ENCODE measurements at places on chromosomes 2 and 18.
A peak's percentile ranks its signal among the peaks of the same experiment; 100 is the strongest.

DNA sequence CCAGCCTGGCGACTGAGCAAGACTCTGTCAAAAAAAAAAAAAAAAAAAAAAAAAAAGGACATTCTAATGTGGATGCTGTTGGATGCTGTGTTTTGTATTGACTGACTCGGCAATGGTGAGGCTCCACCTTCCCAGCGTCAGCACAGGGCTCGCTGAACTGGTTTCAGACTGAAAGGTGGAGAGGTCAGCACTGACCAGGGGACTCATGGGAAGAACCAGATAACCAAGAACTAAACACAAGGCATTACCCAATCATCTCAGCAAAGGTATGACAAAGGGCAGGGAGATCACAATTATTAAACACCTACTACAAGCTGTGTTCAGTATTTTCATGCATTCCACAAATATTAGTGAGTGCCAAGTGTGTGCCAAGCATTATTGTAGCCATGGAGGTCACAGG, 103.2 kb downstream of the LRATD1 start:
- no peak for DNase-seq

- no peak for DNase-seq
These were observed 160.2 kb downstream of the NCK2 start for GRCh38 chr2:105904938-105905337.

DNA sequence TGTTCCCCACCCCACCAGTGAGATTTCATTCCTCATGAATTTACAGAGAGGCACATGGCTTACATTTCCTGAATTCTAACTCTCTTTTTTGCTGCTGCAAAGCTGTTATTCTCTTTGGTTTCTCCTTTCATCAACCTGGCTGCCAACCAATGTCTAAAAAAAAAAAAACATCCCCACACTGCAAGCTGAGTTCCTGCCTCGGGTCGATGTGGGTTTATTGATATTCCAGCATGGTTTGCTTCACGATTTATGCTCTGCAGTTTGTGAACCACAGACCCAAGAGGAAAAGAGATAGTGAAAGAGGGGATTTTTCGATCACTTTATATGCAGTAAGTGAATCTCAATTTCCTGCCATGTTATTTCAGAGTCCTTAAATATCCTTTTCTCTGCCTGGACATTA, 363.6 kb downstream of the LPIN1 start:
- DNase-seq: peak; percentile 7

- DNase-seq: no peak
These were observed 8.4 kb downstream of the COL6A3 start for GRCh38 chr2:237405605-237406004.

DNA sequence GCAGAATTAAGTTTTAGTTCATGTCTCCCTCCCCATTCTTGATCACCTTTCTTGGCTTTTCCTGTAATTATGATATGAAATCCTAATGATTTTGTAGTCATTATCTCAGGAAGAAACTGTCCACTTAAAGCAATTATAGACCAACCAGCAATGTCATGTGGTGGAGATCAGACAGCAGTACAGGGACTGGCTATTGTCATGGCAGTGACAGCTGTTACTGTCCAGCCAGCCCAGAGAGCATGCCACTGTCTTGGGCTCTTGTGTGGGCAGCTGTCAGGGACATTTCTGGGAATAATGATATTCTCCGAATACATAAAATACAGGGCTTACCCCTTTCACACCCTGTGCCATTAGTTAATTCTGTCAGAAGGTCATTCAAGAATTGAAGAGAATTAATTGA, 355.3 kb upstream of the RAB12 start:
- no peak for DNase-seq

Data from pons (tissue), 1 donor.